GM12864 (cell line): ENCODE measurements at places on chromosomes 13 and 19.

- no peak for DNase-seq
Measured at GRCh38 chr13:21735701-21736401, 65.0 kb downstream of the FGF9 start.

GRCh38 chr13:43246382-43246781 lies 223.0 kb downstream of the DNAJC15 start:
- DNase-seq, result no peak

DNA sequence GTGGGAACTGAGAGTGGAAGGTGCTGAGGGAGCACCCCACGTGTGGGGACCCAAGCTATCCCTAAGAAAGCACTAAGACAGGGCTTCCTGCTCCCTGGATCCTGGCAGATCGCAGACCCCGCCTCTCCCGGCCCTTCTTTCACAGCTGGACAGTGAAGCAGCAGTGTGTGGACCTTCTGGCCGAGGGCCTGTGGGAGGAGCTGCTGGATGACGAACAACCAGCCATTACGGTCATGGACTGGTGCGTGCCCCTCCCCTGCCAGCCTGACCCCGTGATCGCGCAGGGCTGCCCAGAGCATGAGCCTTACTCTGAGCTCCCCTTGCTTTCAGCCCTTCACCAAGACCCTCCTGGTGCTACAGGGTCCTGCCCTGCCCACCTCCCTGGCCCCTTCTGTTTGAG lies 2.3 kb downstream of the NCCRP1 start:
- DNase-seq, result no peak

GRCh38 chr13:97526556-97526955 lies 92.6 kb downstream of the RAP2A start:
- no peak for DNase-seq

GRCh38 chr13:32028711-32029110 lies 2.9 kb upstream of the FRY start:
- no peak for DNase-seq

DNA sequence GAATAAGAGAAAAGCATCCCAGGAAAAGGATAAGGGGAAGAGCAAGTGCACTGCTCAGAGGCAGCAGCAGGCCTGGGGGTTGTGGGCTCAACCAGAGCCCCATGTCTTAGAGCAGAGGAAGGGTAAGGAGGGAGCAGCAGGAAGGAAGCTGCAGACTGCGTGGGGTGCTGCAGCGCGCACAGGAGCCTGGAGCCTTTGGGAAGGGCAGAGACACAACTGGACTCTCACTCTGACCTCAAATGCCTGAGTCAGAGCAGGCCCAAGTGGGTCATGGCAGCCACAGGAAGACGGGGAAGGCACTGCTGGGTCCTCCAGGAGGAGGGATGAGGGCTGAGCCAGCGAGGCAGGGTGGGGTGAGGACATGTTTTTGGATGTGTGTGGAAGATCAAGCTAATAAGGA lies 31.6 kb downstream of the SIGLEC7 start:
- no peak for DNase-seq

DNA sequence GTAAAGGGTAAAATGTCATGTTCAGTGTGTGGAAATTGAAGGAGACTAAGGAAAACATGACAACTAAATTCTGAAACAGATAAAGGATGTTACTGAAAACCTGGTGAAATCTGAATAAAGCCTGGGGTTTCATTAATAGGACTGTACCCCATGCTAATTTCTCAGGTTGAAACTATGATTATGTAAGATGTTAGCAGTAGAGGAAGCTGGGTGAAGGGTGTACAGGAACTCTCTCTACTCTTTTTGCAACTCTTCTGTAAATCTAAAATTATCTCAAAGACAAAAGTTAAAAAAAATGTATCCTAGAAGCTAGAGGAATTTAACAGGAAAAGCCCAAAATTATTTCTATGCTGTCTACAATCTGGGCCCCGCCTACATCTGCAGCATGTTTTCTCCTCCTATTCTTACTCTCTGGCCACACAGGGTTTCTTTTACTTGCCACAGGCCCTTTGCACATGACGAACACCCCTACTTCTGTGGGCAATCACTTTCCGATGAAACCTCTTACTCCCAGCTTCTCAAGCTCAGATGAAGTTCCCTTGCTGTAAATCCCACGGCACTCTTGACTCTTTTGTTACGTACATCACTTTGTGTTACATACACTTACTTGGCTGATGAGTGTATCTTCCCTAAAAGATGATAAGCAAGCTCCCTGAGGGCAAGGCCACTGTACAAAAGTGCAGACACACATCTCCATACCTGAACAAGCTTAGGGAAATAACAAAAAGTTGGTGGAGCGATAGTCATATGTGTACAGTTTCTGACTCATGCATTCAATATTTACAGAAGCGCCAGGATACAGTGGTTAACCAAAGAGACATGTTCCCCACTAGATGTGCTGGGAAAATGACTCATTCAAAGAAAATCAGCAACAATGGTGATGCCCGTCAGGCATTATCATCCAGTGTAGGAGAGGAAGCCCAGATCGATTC lies 32.6 kb downstream of the RUBCNL start:
- no peak for DNase-seq

DNA sequence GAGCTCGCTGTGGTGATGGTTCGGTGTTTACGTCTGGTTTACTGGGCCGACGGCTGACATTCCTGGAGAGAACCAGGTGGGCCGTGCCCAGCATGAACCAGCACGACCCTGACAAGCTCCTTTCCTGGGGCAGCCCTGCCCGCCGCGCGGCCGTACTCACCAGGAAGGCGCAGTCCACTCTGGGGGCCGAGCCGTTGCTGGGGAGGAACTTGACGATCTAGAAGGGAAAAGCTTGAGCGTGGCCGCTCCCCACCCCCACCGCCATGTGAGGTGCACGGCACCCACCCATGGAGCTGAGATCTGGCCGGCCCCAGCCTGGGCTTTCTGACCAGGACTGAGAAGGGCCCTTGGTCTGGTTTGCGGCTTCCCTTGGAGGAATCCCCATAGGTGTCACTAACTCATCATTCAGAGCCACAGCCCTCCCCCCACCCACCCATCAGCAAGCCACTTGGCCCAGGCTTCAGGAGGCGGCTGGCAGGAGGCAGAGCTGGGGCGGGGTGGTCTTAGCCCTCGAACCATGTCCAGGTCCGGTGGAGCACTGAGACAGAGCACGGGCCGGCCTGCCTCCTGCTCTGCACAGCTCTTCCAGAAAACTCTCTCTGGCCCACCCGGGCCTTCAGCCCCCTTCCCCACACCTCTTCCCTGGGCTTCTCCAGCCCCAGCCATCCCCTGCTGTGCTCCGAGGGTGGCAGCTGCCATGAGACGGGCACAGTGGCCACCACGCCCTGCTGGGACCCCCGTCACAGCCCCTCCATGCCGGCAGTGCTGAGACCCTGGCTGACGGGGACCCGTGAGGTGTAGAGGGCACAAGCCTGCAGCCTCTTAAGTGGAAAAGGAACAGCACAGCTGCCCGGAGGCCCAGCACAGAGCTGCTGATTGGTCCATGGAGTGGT lies 6.2 kb downstream of the ATP4B start:
- no peak for DNase-seq

GRCh38 chr13:46795321-46795720 lies 1.6 kb downstream of the ESD start:
- no peak for DNase-seq

DNA sequence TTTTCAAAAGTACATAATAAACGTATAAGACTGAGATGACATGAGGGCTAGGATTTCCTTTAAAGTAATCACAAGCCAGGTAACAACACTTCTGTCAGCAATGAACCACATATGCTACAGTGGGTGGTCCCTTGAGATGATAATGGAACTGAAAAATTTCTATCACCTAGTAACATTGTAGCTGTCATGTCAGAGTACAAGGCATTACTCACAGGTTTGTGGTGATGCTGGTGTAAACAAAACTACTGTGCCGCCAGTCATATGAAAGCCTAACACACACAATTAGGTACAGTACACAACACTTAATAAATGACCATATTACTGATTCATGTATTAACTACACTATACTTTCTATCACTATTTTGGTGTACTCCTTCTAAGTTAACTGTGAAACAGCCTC lies 36.8 kb downstream of the MIPEP start:
- no peak for DNase-seq

GRCh38 chr13:97256343-97256783 lies 34.2 kb downstream of the MBNL2 start:
- DNase-seq, result no peak

DNA sequence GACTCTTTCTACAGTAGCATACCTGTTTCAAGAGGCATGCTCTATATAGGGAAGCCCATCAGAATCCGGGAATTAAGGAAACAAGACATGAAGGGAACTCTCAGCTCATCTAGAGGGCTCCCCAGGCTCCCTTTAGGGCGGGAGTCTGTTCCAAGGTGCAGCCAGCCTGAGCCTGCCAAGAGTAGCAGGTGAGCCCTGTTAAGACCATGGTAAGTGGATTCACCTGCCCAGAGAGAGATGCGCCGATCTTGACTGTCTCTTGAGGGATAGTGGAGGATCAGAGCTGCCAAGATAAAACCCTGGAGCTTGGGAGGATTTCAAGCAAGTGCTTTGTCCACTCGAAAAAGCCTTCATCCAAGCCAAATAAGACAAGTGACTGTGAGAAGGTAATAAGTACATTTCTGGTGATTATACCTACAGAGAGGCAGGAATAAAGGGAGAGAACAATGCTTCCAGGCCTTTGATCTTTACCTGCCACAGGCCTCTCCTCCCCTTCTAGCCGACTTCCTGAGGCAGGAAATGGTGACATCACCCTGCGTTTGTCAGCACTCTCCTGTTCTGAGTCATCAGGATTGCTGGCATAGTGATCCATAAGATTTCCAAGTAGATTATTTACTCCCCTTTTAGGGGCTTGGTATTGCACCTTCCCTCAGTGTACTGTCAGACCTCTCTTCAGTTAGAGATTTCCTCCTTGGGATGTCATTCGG lies 31.5 kb downstream of the KLF5 start:
- no peak for DNase-seq

GRCh38 chr13:113451951-113452421 lies 1.3 kb downstream of the ADPRHL1 start:
- DNase-seq, result no peak

DNA sequence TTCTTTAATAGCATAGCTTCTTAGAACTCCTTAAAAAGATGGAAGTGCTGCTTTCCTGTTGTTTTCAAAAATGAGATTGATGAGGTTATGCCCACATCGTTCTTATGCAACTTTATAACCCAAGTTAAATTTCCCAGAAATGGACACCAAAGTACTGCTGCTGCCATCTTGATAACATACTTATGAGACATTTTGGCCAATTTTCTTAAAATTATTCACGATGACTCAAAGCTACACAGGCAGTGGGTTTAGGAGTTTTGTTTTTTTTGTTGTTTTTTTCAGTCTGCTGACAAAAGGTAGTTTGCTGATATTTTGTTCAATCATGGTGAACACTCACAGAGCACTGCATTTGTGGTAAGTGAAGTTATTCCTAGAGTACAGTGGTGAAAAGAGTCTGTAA lies 54.9 kb upstream of the RFC3 start:
- DNase-seq, result no peak

DNA sequence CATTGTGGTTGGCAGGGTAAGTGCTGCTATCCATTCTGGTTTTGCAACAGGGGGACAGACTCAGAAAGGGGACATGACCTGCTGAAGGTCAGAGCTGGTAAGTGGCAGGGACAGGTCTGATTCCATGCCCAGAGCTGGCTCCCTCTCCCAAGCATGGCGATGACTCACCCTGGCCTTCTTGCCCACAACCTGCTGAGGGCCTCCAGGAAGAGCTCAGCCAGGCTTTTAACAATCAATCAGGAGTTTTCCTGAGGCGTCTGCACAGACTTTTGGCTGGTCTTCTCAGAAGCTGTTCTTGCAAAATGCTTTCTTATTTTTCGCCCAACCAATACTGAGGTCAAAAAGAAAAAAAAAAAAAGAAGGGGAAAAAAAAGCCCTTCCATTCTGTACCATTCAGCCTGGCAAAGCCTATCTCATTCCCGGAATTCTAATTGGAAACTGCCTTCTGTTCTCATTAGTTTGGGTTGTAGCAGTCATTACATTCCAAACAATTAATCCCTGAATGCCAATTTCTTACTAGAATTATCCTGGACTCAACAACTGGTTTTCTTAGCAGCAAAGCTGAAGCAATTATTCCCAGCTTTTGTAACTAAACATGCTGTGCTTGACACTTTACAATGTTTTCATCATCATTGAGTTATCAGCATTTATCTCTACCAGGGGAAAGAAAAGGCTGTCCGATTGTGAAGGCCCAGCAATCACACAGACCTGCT lies 17.7 kb downstream of the SIAH3 start:
- no peak for DNase-seq

GRCh38 chr13:98515818-98516465 lies 61.0 kb downstream of the STK24 start:
- DNase-seq, result no peak

GRCh38 chr13:104404325-104404724 lies 1338.1 kb upstream of the SLC10A2 start:
- no peak for DNase-seq

GRCh38 chr19:3368441-3368795 lies 2.0 kb downstream of the NFIC start:
- DNase-seq, result no peak

DNA sequence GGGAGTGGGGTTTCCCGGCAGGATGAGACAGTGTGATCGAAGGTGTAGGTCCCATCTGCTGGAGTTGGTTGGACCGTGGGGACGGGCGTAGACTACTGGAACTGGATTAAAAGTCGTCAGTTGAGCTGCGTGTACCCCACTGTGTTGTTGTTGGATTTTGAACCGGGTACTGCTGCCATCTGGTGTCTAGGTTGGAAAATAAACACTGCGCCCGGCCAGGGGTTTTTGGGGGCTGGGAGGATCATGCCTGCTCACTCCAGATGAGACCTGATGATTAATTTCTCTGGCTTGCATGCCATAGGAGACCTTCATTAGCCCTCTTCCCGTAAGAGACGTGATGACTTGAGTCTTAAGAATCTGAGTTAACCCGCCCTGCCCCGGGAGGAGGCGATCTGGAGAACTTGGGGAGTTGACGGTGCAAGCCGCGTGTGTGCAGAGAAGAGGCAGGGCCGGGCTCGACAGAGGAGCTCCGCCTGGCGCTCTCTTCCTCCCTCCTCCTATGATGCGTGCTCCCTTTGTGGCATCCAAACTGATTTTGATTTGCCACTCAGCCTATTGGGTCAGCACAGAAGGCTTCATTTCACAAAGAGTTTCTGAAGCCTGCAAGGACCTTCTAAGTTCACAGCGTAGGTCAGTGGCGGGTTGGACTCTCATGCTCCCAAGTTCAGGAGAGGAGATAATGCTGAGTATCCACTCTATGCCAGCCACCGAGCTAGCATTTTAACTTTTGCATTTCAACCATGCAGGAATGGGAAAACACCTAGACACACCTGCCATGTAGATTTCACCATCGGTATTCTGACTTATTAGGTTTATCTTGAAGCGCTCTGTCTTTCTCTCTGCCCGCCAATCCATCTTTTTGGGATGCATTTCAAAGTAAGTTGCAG lies 2.7 kb downstream of the UHRF1 start:
- peak; percentile 37 for DNase-seq

GRCh38 chr19:48964205-48965039 lies 687 bp upstream of the FTL start:
- DNase-seq, result no peak

- no peak for DNase-seq
Measured at GRCh38 chr13:29887686-29888085, 37.3 kb upstream of the UBL3 start.

GRCh38 chr19:42053037-42053935 lies 16.7 kb downstream of the GRIK5 start:
- no peak for DNase-seq
